T-cell (primary cell): ENCODE measurements at places on chromosomes 5 and 9.

DNA sequence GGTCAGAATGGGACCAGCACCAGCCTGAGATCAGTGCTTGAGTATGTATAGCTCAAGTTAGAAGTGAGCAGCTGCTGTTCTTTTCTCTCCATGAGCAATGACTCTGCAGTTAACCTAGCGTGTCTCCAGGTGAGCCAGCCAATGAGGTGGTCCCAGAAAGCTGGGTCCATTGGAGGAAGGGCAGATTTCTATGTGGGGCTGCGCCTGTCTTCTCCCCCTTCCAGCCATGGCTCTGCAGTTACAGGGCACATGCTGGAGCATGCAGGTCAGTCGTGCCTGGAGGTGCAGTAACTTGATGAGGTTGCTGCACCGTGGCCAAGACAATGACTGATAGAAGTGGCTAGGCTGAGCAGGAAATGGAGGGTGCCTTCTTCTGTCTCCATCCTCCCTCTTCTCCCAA is 29.6 kb upstream of the CXCL14 start:
- no peak for DNase-seq
- H3K27ac ChIP-seq = no peak overlapping the region
- H3K4me3 ChIP-seq = no peak overlapping the region
- H3K36me3 ChIP-seq = no peaks in the 10 kb centered on the region

- H3K4me3 ChIP-seq = no peak overlapping the region
- no peak for DNase-seq
- H3K27ac ChIP-seq = no peak overlapping the region
- no peaks in the 10 kb centered on the region for H3K36me3 ChIP-seq
- H3K4me1 ChIP-seq = no peaks in the 10 kb centered on the region
Measured at GRCh38 chr5:16065831-16066230, 113.8 kb downstream of the MARCHF11 start.

DNA sequence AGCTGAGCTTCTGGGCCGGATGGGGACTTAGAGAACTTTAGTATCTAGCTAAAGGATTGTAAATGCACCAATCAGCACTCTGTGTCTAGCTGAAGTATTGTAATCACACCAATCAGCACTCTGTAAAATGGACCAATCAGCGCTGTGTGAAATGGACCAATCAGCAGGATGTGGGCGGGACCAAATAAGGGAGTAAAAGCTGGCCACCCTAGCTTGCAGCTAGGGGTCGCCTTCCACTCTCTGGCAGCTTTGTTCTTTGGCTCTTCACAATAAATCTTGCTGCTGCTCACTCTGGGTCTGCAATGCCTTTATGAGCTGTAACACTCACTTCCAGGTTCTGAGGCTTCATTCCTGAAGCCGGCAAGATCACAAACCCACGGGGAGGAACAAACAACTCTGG is 354.0 kb downstream of the PRR16 start:
- no peak for DNase-seq
- no peaks in the 10 kb centered on the region for H3K4me1 ChIP-seq
- H3K4me3 ChIP-seq = no peak overlapping the region
- no peaks in the 10 kb centered on the region for H3K27me3 ChIP-seq

GRCh38 chr9:88979021-88979420 is 12.2 kb upstream of the S1PR3 start:
- peaks cover 5% of the 10 kb centered on the region for H3K27me3 ChIP-seq
- no peaks in the 10 kb centered on the region for H3K36me3 ChIP-seq
- H3K27ac ChIP-seq = no peak overlapping the region
- H3K4me3 ChIP-seq = no peak overlapping the region
- no peak for DNase-seq

- no peak overlapping the region for H3K4me3 ChIP-seq
- no peak for DNase-seq
- no peaks in the 10 kb centered on the region for H3K36me3 ChIP-seq
- H3K27me3 ChIP-seq = no peaks in the 10 kb centered on the region
Measured at GRCh38 chr5:13133951-13134350, 810.5 kb downstream of the DNAH5 start.

DNA sequence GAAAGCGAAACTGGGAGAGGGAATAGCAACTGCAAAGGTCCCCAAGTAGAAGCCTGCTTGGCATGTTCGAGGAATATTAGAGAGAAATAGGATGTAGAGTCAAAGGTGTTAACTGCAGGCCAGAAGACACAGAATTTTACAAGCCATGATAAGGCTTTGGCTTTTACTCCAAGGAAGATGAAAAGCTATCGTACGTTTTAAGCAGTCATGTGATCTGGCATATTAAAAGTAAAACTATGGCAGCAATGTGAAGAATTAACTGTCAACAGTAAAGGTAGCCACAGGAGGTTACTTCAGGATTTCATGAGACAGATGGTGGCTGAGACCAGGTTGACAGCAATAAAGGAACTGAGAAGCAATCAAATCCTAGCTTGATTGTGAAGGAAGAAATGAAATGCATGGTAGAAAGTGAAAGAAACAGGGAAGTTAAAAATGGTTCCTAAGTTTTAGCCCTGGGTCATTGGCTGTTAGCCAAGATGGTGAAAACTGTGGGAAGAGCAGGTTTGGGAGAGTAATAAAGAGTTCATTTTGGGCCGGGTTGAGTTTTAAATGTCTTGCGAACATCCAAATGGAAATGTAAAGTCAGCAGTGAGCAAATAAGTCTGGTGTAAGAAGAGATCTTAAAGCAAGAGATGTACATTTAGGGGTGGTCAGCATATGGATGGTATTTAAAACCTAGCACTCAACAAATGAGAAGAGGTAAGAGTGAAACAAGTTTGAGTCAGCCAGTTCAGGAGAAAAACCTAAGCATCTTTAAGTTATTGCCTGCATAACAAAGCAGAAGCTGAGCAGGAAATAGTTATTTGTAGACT is 20.3 kb upstream of the TTC33 start:
- DNase-seq = no peak
- H3K27ac ChIP-seq = no peak overlapping the region
- H3K27me3 ChIP-seq = no peaks in the 10 kb centered on the region
- no peaks in the 10 kb centered on the region for H3K4me1 ChIP-seq
- H3K4me3 ChIP-seq = no peak overlapping the region
- peaks cover 48% of the 10 kb centered on the region for H3K36me3 ChIP-seq

DNA sequence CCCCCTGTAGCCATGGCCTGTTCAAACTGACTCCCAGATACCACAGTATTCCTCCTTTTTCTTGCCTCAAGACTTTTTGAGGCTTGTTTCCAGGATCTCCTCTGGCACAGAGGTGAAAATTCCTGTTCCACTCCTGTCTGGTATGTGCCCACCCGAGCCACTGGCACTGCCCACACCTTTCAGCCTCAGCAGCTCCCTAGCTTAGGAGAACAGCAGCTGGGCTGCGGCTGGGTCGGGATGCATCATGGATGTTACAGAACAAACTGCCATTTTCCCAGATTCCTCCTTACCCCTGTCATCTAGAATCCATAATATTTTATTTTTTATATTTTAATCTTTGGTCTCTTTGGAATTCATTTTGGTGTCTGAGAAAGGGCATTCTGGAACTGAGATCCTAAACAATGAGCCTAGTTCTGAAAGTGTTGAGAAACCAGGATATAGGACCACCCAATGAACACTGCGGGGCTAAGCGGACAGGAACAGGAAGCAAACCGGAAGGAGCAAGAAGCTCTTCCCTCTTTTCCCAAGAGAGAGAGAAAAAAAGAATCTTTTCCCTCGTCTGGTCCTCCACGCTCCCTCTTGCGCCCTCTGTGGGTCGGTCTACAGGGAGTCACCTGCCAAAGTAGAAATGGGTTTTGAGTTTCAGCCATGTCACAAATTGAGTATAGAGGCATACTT is 12.5 kb downstream of the OR2S2 start:
- no peaks in the 10 kb centered on the region for H3K36me3 ChIP-seq
- no peak overlapping the region for H3K4me3 ChIP-seq
- no peaks in the 10 kb centered on the region for H3K27me3 ChIP-seq
- peaks cover 41% of the 10 kb centered on the region for H3K4me1 ChIP-seq
- peak; percentile 58 for DNase-seq

DNA sequence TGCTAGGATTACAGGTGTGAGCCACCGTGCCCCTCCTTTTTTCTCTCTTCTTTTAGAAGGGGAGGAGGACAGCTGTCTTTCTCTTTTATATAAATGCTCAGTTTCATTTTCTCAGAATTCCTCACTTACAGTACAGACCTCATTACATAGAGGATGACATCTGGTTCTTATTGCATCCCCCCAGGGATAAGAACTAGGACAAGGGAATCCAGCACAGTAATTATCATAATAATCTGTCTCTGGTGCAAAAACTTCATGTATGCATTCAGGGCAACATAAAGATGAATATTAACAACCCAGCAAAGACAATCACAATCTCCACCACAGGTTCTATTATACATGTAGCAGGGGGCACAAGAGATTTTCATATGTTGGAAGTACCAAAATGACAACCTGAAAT is 5.1 kb downstream of the SPZ1 start:
- H3K4me1 ChIP-seq = no peaks in the 10 kb centered on the region
- H3K27me3 ChIP-seq = peaks cover 3% of the 10 kb centered on the region
- DNase-seq = no peak
- no peak overlapping the region for H3K4me3 ChIP-seq
- H3K36me3 ChIP-seq = no peaks in the 10 kb centered on the region
- no peak overlapping the region for H3K27ac ChIP-seq

DNA sequence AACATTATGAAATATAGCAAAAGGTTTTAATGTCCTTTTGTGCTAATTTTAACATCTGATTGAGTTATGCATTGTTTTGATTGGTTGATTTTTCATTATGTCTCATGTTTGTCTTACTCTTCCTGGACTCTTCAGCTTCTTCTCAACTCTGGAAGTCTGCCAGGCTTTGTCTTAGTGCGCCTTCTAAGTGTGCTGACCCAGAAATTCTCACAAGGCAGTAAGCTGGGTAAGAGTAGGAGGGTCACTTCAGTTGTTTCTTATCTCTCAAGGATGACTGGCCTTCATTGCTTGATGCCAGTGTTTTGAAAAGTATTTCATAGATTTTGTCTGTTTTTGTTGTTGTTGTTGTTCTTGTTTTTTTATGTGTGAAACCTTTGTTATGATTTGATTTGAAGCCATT is 59.2 kb downstream of the RIC1 start:
- no peak overlapping the region for H3K27ac ChIP-seq
- H3K27me3 ChIP-seq = no peaks in the 10 kb centered on the region
- H3K36me3 ChIP-seq = no peaks in the 10 kb centered on the region

DNA sequence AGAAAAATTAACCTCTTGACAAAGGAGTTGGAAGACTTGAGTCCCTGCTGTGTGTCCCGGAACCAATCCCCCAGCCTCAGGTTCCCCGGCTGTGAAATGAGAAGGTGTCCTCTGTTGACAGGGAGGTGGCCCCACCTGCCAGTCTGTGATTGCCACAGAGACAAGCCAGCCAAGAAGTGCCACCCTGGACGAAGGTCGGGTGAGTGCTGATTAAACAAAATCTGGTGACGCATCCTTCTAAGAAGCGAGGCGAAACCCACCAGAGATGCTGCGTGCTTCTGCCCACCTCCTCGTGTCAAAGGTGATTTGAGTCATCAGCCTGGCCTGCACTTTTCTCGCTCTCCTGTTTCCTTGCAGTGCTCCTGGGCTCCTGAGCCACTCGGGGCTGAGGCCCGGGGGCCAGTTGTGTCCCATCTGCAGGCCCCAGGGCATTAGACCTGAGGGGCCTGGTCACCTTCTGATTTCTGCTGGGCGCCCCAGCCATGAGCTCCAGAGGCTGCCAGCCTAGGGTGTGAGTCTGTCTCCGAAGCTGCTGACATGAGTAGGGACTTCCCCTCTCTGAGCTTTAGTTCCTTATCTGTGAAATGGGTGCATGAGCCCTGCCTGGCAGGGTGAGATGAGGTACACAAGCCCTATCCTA is 28.7 kb downstream of the NEK6 start:
- peak overlapping the region; percentile 55 for H3K27ac ChIP-seq
- H3K36me3 ChIP-seq = no peaks in the 10 kb centered on the region
- no peaks in the 10 kb centered on the region for H3K27me3 ChIP-seq
- DNase-seq = no peak
- no peak overlapping the region for H3K4me3 ChIP-seq
- H3K4me1 ChIP-seq = no peaks in the 10 kb centered on the region

DNA sequence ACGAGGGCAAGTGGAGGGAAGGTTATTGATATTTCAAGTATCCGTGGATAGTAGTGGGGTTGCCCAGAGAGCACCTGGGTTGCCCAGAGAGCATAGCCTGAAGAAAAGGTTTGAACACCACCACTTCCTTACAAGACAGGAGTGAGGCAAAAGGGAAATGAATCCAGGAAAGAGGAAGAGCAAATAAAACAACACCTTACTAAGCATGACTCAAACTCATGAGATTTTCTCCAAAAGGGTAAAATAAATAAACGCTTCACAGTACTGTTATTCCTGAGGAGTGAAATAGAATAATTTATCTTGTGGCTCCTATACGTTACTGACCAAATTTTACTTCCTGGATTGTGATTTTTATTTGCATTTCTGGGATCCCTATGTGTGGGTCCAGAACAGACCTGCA is 65.2 kb upstream of the PTPRD start:
- DNase-seq = no peak
- H3K27me3 ChIP-seq = no peaks in the 10 kb centered on the region

GRCh38 chr9:117092582-117092981 is 322.3 kb downstream of the ASTN2 start:
- no peaks in the 10 kb centered on the region for H3K36me3 ChIP-seq
- H3K27me3 ChIP-seq = no peaks in the 10 kb centered on the region

DNA sequence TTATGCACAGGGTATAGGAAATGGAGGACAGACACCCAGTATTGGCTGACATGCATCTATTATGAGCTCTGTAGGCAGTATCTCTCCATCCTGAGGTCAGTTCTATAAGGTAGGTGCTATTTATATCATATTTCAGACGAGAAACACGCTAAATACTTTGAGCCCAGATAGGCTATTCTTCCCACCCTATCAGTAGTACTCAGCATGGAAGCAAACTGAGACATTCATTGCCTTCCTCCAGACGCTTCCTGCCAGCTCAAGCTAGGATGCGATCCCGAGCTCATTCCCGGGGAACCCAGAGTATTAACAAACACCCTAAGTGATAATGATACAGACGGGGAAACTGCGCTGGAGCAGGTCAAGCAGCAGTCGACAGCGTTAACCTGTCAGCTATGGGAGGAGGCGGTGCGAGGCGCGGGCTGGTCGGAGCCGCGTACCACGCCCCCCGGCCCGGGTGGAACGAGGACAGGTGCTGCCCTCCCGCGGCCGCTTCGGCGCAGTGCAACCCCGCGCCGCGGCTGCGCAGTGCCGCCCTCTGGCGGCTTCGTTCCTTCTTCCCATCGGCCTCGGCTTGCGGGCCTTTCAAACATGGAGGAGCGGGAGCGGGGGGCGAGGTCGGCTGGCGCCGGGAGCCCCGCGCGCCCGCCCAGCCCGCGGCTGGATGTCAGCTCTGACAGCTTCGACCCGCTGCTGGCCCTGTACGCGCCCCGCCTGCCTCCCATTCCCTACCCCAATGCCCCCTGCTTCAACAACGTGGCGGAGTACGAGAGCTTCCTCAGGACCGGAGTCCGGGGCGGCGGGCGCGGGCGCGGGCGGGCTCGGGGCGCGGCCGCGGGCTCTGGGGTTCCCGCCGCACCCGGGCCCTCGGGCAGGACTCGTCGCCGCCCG is at the start of gene LSM11:
LSM11 (plus strand) TSS at position 550 of the 888 bp plus-strand sequence; CDS start at position 589, 39 bp downstream.
- no peaks in the 10 kb centered on the region for H3K36me3 ChIP-seq
- peak within 1 kb of the TSS; percentile 75 for H3K4me3 ChIP-seq
- H3K27me3 ChIP-seq = no peaks in the 10 kb centered on the region
- H3K4me1 ChIP-seq = peaks cover 13% of the 10 kb centered on the region
- no peak within 1 kb of the TSS for H3K27ac ChIP-seq
